ENCODE measurements at places on chromosomes 16 and 17.

DNA sequence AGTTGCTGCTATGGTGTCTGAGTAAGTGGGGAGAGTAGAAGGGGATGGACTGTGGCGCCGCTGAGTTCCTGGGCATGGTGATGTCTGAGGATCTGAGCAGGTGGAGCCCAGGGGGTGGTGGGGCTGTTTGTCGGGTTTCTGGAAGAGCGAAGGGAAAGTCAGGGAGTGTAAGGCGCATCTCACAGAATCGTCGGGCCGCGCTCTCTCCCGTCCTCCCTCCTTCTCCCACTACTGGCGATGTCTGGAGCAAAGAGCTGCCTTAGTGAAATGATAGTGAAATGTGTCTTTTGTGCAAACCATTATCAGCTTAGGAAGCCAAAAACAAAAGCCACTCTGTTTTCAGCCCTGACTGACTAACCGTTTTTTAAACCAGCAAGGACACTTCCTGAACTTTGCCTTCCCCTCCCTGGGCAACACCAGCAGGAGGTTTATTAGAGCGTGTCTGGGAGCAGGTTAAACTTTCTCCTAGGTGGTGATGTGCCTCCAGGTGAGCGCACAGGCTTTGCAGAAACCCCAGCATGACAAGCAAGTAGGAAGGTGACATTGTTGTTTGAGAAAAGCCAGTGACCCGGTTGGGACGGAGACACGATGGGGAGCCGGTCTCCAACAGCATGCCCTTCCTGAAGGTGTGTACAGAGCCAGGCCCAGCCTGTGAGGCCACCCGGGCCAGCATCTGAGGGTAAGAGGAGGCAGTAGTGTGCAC is 49.1 kb downstream of the RAB11FIP3 start:
- DNase-seq = no peak

DNA sequence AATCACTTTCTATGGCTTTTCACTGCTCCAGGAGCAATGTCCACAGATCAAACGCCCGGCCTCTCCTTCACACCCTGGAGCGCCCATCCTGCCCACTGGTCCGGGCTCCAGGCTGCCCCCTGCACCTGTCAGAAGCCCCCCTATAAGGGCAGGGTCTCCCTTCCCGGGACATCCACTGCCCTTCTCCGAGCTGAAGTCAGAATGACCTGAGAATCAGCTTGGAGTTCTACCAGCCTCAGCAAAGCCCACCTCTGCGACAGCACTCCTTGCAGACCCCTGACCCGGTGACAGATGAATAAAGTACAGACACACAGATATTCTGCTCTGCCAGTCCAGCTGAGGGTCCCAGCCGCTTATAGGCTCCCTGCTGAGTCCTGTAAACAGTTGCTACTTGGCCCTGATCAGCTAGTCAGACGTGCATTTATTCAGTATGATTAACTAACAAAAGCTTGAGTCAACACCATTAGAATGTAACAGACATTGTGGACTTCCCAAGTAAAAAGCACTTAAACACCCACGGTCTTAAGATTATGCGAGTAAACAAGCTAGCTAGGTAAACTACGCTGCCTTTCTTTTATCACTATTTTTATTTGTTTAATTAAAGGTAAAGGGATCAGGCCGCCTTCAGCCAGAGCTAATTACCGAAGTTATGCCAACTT is 4.8 kb downstream of the SLC7A5 start:
- DNase-seq = no peak

DNA sequence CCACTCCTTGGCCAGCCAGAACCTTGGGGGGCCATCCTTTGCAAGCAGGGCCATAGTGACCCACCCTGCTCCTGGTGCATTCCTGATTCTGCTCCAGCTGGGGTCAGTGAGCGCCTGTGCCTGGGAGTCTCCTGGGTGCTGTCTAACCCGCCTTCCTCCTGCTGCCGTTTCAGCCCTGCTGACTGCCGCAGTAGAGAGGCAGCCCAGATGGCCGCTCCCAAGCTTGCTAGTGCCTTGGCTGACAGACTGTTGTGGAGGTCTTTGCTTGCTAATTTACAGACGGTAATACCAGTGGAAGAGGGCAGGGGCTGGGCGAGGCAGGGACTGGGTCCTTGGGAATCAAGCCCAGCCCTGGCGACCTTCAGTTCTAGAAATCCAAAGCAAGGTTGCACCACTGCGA is 99.6 kb downstream of the SOCS1 start:
- DNase-seq = no peak

DNA sequence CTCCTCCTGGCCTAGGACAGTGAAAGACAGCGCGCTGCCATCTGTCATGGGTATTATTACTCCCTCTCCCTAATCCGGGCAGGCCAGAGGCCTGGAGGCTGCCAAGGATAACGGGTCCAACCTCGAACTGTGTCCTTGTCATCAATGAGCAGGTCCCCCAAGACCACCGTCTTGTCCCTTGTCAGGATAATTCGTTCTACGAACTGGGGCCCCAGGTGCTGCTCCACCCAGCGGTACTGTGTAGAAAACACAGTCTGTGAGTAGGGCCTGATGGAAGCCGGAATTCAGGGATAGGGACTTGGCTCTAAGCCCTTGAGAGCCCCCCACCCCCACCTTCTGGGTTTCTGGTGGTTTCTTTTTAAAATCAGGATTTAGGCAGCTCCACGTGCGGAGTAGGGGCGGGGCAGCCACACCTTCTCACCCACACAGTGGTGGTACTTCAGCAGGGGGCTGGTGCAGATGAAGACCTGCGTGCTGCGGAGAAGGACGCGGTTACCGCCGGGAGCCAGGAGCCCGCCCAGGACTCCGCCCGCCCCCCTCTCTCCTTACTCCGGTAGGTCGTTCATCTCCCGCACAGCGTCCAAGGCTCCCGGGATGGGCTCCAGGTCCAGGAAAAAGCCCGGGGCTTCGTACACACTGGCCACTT is 787 bp downstream of the NT5C start:
- no peak for DNase-seq

- DNase-seq = no peak
Observed at GRCh38 chr17:31877341-31877740, 18.3 kb upstream of the COPRS start.

DNA sequence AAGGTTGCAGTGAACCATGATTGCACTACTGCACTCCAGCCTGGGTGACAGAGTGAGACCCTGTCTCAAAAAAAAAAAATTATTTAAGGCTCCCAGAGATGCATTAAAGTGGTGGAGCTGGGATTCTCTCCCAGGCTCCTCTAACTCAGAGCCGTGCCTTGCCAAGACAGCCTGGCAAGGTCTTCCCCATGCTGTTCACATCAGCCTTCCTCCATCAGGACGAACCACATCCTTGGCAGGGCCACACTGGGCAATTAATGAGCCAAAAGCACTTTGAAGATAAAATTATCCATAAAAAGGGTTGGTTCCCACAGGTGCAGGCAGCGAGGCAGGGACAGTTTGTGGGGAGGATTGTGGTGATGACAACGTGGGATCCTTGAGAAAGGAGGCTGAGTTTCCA is 19.8 kb upstream of the BBS2 start:
- no peak for DNase-seq

- no peak for DNase-seq
Observed at GRCh38 chr16:47480410-47480809, 19.3 kb downstream of the PHKB start.

GRCh38 chr16:85864965-85865364 is 34.0 kb upstream of the IRF8 start:
- no peak for DNase-seq

- no peak for DNase-seq
Observed at GRCh38 chr16:88338111-88338510, 44.6 kb upstream of the ZNF469 start.

GRCh38 chr17:81120149-81120484 is 45.2 kb upstream of the PVALEF start:
- DNase-seq = no peak

DNA sequence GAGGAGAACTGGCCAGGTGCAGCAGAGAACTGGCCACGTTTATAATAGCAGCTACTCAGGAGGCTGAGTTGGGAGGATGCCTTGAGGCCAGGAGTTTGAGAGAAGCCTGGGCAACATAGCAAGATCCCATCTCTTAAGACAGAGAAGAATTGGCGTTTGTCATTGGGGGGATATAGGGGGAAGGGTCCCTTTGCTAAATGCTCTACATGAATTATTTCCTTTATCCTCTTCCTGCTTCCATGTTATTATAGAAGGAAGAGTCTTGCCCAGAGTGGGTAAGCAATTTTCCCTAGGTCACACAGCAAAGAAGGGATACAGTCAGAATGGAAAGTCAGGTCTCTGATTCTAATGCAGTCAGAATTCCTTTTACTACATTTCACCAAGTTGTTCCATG is 68.0 kb downstream of the MYH11 start:
- DNase-seq = no peak

DNA sequence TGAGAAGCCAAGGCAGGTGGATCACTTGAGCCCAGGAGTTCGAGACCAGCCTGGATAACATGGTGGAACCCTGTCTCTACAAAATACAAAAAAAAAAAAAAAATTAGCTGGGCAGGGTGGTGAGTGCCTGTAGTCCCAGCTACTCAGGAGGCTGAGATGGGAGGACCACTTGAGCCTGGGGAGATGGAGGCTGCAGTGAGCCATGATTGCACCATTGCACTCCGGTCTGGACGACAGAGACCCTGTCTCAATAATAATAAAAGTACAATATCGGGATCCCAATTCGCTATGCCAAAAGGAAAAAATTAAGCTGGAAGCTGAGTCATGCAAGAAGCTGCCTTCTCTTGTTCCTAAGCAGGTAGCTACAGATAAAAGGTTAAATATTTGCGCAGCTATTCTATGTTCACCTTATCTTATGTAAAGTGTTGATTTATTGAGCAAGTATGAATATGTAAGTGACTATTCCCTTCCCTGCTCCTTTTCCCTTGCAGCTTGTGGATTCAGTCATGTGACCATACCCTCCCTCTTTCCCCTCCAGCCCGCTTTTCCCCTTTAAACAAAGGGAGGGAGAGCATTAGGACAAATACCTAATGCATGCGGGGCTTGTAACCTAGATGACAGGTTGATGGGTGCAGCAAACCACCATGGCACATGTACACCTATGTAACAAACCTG is 112.0 kb downstream of the LITAF start:
- DNase-seq = no peak

DNA sequence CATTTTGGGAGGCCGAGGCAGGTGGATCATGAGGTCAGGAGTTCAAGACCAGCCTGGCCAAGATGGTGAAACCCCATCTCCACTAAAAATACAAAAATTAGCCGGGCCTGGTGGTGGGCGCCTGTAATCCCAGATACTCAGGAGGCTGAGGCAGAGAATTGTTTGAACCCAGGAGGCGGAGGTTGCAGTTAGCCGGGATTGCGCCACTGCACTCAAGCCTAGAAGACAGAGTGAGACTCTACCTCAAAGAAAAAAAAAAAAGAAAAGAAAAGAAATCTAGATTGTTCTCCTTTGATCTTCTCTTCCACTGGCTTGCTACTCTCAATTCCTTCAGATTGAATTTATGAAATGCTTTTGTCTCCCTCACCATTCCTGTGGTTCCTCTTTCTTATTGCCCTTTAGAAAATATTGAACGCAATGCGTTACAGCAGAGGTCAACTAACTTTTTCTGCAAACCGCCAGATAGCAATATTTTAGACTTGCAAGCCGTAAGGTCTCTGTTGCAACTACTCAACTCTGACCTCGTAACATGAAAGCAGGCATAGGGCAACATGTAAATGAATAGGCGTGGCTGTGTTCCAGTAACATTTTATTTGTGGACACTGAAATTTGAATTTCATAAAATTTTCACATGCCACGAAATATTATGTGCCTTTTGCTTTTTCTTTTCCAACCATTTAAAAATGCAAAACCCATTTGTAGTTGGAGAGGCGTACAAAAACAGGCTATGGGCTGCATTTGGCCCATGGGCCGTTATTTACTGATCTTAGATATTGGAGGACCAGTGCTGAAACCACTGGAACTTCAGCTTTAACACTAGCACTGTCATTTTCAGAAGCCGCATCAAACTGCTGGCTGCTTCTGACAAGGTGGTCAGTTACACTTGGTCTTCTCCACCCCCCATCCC is 24.8 kb downstream of the PITPNC1 start:
- DNase-seq = no peak

- no peak for DNase-seq
Observed at GRCh38 chr16:82379551-82379950, 209.5 kb upstream of the MPHOSPH6 start.

DNA sequence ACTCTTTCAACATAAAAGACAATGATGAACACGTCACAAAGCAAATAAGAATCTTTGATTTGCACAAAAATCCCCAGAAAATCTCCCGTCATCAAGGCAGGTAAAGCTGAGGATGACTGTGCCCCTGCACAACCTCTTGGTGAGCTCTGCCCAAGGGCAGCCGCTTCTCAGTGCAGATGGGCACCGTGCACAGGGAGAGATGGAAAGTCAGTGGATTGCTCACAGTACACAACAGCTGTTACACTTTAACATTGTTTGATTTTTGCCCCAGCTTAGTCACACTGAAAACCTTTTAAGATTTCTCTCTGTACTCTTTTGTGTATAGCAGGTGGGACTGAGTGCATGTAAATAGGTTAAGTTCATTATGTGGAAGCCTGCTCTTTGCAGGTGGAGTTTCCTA is 104.2 kb downstream of the CDK5R1 start:
- DNase-seq = no peak

DNA sequence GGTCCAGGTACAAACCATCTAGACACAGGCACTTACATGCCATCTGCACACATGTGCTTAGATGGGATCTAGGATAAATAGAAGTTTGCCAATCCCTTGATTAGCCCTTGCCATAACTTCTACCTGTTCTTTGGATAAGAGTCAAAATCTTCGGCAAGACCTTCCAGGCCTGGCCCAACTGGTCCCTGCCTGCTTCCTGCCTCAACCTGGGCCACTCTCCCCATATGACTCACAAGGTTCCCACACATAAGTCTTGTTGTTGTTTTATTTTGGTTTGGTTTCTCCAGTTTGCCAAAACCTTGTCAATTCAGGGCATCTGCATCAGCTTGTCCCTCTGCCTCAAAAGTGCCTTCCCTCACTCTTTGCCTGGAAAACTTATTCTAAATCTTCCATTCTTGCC is 95.3 kb upstream of the XYLT1 start:
- no peak for DNase-seq

- DNase-seq = no peak
Observed at GRCh38 chr17:64080174-64080618, 49.7 kb downstream of the ERN1 start.
